CD4-positive, alpha-beta memory T cell (primary cell): ENCODE measurements at places on chromosomes 2 and 18.

- no peak for DNase-seq
Observed at GRCh38 chr2:205701509-205701908, 19.2 kb downstream of the NRP2 start.

GRCh38 chr2:55948176-55948923, 24.8 kb upstream of the EFEMP1 start:
- no peak for DNase-seq

DNA sequence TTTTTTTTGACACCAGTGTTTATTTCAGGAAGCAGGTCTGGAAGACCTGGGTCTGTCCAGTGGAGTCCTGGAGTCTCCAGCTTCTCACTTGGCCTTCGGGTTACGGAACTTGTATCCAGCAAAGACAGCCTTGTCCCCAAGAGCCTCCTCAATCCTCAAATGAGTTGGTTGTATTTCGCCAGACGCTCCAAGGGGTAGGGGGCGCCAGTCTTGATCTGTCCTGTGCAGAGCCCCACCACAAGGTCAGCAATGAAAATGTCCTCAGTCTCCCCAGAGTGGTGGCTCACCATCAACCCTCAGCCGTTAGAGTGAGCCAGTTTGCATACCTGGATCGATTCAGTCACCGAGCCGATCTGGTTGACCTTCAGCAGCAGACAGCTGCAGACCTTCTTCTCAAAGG, 21.9 kb downstream of the ASXL2 start:
- no peak for DNase-seq

- no peak for DNase-seq
Observed at GRCh38 chr2:42895791-42896135, 103.4 kb upstream of the HAAO start.

GRCh38 chr2:142131010-142131669, at the start of gene LRP1B:
LRP1B (minus strand) TSS chr2:142131016; CDS start chr2:142130729, 287 bp downstream.
- no peak for DNase-seq

GRCh38 chr18:8756571-8756970, 51.2 kb downstream of the MTCL1 start:
- DNase-seq, result no peak
